Endothelial cell (in vitro differentiated cells): ENCODE measurements at places on chromosomes 4 and X.
A peak's percentile ranks its signal among the peaks of the same experiment; 100 is the strongest.

DNA sequence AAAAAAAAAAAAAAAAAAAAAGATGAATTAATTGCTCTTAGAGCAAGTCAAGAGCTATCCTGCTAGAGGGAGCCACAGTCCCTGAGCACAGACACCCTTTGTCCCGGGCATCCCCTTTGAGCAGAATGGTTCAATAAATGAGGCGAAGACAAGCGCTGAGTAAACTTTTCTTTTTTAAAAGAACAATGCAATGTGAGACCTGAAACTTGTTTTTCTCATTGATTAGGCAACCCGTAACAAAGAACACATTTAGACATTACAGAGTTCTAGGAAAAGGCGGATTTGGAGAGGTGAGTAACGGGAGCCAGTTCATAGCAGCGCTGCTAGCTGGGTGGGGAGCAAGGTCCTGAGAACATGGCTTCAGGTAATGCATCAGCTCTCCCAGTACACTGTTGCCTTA is 46.1 kb downstream of the GRK4 start:
- no peak for DNase-seq

DNA sequence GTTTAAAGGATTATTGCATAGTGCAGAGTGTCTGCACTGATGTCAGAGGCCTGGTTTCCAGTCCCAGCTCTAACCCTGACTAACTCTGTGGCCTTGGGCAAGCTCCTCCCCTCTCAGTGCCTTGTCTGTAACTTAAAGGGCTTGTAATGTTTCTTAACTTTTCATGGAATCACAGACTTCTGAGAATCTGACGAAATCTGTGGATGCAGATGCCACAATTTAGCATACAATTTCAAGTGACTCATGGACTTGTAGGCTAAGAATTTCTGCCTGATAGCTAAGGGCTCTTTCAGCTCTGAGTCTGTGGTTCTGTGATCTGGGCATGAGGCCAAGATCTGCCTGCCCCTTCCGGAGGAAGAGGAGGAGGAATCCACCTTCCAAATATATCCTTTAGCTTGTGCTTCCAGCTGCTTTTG is 236.9 kb downstream of the AR start:
- no peak for DNase-seq

- no peak for DNase-seq
Measured at GRCh38 chr4:72858328-72858727, 211.2 kb downstream of the COX18 start.

- DNase-seq: no peak
Measured at GRCh38 chrX:78130396-78130795, 9.1 kb downstream of the TAF9B start.

- no peak for DNase-seq
Measured at GRCh38 chr4:68724922-68725321, 54.5 kb upstream of the UGT2B15 start.

DNA sequence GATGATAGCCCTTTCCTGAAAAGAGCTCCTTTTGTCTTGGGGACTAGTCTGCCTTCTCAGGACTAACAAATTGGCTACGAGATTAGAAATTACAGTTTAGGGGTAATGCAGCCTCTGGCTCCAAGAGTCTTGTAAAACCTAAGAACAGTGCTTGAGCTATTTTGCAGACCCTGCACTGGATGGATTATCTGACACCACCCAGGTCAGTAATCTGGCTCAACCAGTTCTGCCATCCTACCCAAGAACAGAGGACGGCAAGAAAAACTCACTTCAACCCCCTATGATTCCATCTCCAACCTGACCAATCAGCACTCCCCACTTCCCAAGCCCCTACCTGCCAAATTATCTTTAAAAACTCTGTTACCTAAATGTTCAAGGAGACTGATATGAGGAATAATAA is 225.1 kb downstream of the FAM47A start:
- no peak for DNase-seq

GRCh38 chrX:96843566-96843965 is 40.1 kb upstream of the RPA4 start:
- peak; percentile 5 for DNase-seq

- DNase-seq: no peak
Measured at GRCh38 chrX:77389891-77390290, 57.3 kb upstream of the FGF16 start.

DNA sequence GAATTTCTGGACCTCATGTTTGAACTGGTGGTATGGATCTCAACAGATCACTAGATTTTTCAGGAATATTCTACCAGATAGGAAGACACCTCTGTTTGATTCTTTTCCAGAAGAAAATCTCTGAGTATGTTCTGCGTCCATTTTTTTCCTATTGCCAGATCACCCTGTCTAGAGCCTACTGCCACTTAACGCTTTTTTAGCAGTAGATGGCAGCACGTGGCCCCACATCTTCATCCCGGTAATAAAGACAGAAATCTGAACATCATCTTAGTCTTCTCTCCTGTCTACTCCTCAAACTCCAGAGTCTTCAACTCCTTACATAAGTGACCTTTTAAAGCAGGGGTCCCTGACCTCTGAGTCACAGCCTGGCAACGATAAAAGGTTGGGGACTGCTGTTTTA is 184.7 kb downstream of the TMA16 start:
- no peak for DNase-seq

DNA sequence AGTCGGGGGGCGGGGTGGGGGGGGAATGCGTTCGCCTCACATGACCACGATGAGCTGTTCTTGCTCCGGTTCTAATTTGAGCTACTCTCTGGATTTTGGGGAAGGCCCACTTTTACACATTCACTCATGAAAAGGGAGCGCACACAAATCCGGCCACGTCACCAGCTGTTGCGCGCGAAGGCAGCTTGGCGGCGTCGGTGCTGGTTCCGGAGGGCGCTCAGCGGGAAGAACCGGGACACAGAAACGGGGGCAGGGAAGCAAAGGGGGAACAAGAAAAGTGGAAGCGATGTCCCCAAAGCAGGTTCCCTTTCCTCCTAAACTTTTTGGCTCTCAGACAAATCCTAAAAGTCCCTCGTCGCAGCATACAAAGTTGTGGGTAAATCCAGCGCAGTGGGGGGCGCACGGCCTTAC is 605 bp downstream of the ANXA5 start:
- peak; percentile 49 for DNase-seq

DNA sequence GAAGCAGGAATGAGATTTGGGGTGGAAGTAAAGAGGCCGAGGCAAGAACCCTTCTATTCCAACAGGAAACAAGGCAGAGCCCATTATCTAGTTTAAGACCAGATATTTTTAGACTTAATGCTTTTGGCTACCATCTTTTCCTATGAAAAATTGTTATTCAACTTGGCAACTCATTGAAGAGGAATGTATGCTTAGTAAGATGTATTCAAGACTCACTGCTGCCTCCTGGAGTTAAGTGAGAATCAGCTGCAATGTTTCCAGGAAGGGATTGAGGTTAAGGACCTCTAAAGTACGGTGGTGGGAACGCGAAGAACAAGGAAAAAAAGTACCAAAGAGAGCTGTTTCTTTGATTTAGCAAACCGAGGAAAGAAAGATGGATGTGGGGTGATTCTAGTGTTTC is 89.1 kb downstream of the RAPGEF2 start:
- no peak for DNase-seq

- DNase-seq: no peak
Measured at GRCh38 chr4:123462007-123462406, 65.4 kb downstream of the SPRY1 start.

GRCh38 chrX:150200361-150200760 is 162.8 kb upstream of the MAMLD1 start:
- DNase-seq: no peak

DNA sequence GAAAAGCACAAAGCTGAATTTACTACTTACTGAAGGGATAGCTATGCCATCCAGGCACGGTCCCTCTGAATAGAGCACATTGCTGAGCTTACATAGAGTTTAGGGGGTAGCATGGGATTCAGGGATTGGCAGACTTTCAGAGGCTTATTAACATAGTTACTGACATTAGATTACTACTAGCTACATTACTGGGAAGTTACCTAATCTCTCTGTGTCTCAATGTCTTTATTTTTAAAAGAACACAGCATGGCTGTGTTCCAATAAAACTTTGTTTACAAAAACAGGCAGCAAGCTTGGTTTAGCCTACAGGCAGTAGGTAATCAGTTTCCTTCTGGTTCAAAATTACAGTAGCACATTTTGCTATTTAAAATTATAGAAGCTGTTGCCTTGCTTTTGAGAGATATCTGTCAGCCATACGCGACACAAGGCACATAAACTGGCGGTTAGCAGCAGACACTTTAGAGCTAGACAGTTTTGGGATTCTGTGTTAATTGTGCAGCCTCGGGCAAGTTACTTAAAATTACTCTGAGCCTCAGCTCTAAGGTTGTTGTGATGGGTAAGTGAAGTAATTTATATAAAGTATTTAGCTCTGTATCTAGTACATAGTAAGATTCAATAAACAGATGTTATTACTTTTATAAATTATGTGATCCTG is 6.9 kb downstream of the KLHL8 start:
- DNase-seq: no peak

DNA sequence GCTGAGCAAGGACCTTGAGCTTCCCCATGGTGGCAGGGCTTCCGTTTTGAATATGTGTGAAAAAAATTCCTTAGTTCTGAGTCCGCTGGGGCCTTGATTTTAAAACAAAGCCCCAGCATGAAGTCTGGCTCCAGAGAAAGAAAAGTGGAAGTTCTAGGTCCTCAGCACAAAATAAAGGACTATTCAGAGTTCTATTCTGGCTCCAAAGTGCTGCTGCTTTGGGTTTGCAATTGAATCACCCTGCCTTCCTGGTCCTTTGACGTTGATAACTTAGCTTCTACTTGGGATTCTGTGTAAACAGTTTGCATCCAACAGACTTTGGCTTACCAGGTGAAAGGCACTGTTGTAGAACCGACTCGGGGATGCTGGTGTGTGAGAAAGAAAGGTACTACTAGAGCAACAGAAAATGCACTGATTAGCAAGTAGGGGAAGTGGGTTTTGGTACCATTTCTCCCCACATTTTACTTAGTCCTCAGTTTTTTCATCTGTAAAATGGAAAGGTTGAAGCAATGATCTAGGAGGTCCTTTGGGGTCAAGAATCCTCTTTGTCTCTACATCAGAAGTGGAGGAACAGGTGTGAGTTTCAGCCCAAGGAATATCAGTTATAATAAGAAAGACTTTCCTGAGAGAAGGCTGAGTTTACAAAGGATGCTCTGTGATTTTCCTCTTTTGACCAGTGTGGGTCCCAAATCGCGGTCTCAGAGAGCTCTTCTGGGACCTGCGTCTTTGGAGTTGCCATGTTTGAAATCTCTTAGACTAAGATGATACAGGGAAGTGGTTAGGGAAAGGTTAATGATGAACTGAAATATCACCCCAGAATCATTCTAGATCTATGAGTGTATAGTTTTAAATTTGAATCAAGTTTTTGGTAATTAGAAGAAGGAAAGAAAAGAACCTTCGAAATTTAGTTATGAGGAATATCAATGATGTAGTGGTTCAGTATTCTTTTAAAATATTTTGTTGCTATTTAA is 28.2 kb downstream of the IGFBP7 start:
- DNase-seq: no peak

- DNase-seq: no peak
Measured at GRCh38 chrX:125894947-125895346, 271.1 kb downstream of the DCAF12L2 start.

GRCh38 chr4:140952717-140953116 is 180.6 kb downstream of the RNF150 start:
- no peak for DNase-seq

GRCh38 chr4:177404986-177405385 is 37.3 kb downstream of the AGA start:
- DNase-seq: no peak

- DNase-seq: no peak
Measured at GRCh38 chr4:168557658-168558057, 60.8 kb downstream of the PALLD start.

DNA sequence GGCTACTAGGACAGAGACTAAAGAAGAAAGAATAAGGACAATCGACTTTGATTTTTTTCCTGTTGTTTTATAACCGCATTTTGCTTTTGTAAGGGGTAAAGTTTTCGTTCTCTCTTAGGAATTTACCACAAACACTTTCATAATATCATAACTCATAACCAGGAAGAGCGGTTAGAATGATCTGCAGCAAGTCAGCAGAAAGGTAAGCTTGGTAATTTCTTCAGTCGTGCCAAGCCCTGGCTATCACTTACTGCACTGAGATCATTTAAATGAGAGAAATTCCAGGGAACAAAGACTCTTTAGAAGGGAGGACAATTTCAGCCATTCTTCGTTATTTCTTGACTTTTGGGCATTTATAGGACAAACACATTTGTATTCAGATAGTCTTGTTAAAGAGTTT is 258.1 kb downstream of the UNC5C start:
- DNase-seq: no peak

DNA sequence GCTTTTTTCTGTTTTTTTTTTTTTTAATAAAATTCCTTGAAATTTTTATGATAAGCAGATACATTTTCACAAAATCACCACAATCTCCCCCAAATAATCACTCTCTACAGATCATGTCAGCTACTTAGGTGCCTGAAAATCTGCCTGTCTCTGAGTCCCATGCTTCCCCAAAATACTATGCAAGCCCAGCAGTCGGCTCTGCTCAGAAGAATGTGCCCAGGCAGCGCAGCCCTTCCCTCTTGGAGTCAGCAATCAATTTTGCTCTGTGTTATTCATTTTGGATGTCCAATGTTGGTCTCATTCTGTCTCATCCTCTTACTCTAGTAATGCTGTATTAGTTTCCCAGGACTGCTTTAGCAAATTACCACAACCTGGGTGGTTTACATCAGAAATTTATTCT is 24.9 kb upstream of the C1QTNF7 start:
- no peak for DNase-seq

DNA sequence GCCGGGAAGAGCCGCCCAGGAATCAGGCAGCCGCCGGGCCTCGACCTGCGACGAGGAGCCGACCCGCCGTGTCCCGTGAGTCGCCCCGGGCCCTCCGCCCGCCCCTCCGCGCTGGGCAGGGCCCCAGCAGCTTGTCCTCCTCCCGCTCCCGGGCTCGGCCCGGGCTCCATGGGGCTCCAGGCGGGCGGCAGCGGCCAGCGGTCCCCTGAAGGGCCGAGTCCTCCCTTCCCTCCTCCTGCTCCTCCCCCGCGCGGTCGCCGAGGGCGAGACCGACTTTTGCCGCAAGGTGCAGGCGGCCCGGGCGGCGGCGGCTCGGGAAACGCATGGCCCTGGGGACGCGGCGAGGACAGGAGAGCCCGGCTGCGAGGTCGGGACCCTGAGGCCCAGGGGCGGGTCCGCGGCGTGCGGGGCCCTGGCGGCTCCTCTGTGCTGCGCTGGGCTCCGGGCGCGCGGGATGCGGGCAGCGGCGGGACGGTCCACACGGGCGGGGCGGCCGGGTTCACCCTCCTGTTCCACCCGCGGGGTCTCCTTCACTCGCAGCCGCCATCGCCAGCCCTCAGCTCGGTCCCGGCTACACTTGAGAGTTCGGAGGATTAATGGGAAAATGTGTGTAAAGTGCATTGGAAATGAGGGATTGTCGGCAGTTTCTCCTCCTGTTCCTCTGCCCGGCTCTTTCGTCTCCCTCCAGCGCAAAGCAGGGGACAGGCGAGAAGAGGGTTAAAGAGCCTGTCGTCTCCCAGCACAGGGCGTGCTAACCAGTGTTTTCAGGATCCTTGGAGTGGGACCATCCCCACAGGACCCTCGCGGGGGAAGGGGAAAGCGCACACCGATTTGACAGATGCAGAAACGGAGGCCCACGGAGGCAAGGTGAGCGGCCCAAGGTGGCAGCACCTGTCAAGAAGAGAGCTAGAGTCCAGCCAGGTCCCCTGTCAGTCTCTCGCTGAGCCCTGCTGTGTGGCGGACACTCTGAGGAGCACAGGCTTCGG is 16.6 kb upstream of the ZNF718 start:
- peak; percentile 17 for DNase-seq

GRCh38 chr4:175297965-175298565 is 379.9 kb downstream of the ADAM29 start:
- no peak for DNase-seq
